CD8-positive, alpha-beta T cell (primary cell): ENCODE measurements at places on chromosomes 6 and 20.

DNA sequence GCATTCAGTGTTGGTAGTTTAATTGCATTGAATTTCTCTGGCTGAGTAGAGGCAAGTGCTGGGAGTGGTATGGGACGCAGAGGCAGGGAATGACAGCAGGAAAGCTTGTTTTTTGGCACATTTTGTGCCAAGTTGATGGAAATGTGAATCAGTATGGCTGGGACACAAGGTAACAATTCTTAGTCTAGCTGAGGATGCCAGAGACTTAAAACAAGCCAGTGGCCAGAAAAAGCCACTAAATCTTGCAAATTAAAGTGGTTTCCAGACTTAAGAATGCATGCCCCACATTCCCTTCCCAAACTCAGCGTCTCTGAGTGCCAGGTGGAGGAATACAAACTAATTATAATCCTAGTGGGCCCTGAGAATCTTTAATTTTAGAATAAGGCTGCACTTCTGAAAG is 35.9 kb downstream of the PPARD start:
- no peak for DNase-seq

DNA sequence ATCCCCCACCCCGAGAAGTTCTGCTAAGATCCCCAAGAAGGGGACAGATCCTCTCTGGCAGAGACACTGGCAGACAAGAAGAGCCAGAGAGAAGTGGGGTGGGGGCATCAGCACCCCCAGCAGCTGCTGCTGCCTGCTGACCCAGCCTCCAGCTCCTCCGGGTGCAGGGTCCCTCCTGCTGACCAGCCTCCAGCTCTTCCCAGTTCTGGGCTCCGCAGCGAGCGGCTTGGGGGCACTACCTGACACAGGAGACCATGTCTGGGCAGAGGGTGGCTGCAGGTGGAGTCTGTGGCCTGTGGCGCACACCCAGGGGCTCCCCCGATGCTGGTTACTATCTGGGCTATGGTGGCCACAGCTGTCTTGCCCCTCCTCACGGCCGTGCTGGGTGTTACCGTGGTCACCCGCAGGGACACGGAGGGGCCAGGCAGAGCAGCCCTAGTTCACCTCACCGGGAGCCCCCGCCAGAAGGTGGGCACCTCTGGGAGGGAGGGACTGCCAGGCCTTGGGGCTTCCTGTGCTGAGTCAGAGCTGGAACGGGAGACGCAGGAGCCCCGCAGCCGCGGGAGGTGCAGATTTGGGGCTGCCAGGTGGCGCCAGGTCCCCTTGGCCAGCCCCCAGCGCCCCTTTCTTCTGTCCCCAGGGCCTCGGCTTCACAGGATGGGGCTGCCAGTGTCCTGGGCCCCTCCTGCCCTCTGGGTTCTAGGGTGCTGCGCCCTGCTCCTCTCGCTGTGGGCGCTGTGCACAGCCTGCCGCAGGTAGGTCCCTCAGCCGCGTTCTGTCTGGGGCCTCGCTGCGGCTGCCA is 630 bp downstream of the LIME1 start:
- DNase-seq, result peak; percentile 74

- no peak for DNase-seq
Observed at GRCh38 chr6:98274691-98275090, 559.7 kb upstream of the POU3F2 start.

DNA sequence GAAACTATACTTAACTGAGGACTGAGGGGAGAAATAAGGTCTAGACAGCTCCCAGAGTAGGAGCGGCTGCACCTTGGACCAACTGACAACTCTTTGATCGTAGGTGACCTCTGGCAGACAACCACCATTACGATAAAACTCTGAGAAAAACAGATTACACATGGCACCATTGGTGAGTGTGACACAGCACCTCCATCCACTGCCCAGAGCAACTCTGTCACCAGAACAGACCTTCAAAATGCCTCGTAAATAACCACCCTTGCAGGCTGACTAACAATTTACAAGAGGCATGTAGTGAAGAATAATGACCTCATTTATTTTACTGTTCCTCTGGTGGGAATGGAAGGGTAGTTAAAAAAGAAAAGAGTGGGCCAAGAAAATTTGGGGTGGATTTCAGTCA is 64.2 kb downstream of the F13A1 start:
- no peak for DNase-seq

- no peak for DNase-seq
Observed at GRCh38 chr6:40948570-40948969, 90.5 kb downstream of the UNC5CL start.

DNA sequence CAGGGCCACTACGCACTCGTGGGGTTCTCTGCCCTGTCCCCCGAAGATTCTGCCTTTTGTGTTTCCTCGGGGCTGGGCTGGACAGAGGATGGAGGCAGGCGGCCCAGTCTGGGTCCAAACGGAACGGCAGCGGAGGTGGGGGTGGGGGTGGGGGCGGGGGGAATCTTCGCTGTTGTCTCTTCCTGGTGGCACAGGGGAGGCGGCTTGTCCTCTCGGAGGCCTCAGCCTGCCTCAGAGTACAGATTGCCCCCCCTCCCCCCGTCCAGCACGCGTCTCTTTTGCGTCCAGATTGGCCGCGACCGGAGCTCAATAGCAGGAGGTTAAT is 1.4 kb upstream of the INSM1 start:
- no peak for DNase-seq

GRCh38 chr20:49990271-49990720 is 7.5 kb downstream of the SNAI1 start:
- no peak for DNase-seq

DNA sequence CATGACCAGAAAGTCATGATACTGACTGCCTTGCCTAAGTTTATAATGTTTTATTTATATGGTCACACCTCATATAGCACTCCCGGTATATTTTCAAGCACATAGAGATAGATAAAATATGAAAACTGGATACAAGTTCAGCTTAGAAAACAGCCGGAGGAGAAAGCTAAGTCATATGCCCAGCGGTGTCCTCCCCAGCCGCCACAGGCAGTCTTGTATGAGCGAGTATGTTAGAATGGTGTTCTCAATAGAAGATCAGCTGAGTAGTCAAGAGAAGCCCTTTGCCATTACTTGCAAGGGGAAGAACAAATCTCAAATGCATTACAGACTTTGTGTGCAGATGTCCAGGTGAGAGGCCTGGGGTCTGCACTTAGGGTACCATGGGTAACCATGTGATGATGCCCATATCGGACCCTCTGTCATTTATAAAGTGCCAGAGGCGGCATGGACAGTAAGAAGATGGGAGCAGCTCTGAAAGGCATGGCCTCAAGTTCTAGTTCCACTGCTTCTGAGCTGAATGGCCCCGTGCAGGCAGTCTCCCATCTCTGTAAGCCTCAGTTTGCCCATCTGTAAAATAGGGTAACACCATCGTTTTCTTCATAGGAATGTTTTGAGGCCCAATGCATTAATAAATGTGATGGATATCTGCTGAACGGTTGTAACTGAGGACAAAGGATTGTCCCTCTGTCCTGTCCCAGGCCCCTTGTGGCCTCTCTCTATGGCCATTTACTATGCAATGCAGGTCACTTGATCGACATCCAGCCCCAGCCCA is 195.7 kb upstream of the SNX9 start:
- DNase-seq, result no peak

DNA sequence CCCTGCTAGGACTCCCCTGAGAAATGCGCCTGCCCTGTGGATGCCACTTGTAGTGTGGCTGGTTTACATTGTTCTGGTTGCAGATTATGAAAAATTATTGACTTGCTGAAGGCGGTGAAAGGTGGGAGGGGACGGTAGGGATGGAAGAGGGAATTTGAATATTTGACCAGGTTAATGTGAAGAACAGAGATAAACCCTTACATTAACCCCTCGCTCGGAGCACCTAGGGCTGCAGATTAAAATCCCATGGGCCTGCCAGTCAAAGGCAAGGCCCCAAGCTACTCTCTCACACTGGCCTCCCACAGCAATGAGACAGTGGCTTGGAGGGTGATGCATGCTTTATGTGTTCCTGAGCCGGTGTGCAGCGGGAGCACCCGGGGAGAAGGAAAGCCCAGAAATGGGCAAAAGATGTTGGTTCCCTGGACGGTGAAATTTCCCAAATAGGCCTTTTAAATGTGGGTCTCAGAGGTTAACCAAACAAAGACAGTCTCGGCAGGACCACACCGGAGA is 2.5 kb downstream of the FOXF2 start:
- DNase-seq, result no peak

GRCh38 chr6:161117308-161117707 is 125.7 kb downstream of the MAP3K4 start:
- no peak for DNase-seq

DNA sequence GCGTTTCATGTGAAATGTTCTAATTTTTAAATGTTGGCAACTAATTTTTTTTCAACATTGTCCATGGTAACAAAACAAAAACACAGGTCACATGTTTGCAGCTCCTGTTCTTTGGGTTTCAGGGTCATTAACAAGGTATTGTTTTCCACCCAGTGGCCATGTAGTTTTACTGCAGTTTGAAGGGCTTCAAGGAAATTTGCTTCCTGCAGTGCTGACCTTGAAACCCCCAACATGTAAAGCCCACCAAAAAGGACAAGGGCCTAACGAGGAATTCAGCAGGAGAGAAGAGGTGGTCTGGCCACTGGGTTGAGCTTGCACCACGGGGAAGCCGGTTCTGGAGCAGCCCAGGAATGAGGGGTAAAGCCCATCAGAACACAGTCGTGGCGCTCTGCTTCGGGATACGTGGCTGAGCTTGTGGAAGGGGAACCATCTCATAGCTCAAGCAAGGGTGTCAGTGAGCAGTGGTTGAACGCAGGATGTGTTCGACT is 13.9 kb upstream of the KLHL31 start:
- DNase-seq, result no peak

GRCh38 chr6:157656437-157656997 is 166.5 kb upstream of the SNX9 start:
- DNase-seq, result no peak

GRCh38 chr6:14095437-14095836 is 22.1 kb upstream of the CD83 start:
- DNase-seq, result peak; percentile 34

DNA sequence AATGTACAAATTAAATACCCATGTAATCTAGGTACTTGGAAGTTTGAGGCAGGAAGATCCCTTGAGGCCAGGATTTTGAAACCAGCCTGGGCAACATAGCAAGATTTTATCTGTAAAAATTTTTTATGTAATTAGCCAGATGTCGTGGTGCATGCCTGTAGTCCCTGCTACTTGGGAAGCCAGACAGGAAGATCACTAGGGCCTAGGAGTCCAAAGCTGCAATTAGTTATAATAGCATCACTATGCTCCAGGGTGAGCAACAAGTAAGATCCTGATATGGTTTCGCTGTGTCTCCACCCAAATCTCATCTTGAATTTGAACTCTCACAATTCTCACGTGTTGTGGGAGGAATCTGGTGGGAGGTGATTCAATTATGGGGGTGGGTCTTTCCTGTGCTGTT is 535.8 kb downstream of the TENT5A start:
- no peak for DNase-seq

GRCh38 chr6:69294407-69294806 is 502.4 kb downstream of the LMBRD1 start:
- DNase-seq, result no peak

DNA sequence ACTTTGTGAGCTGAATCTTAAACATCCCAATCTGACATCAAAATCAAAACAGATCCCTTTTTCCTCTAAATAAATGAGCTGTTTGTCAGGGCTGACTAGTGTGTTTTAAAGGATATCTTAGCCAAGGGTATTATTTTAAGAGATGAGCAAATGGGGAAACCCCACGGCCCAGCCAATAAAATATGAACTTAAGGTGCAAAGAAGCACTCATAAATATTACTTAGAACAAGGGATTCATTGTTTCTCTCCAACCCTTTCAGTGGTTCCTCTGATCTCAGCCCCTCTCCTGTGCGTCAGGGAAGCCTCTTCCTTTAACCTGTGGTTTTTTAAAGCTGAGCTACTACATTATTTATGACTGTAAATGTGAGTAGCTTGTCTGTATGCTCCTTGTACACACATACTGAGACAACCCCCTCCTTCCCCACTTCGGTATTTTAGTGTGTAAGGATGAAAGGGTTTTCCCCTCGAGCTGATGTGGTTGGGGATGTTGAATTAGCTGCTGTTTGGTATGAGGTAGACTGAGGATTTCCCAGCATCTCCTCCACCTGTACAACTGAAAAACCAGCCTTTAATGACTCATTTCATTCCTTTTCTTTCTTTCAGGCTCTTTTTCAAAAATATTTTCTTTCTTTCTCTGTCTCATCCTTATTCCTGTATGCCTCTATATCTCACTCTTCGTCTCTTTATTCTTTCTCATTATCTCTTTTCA is 6.5 kb downstream of the BMP5 start:
- DNase-seq, result no peak

GRCh38 chr20:37882961-37883712 is 19.8 kb upstream of the VSTM2L start:
- no peak for DNase-seq

- no peak for DNase-seq
Observed at GRCh38 chr20:36091561-36092397, 62.8 kb upstream of the EPB41L1 start.

- no peak for DNase-seq
Observed at GRCh38 chr20:22773344-22773743, 189.0 kb upstream of the FOXA2 start.

DNA sequence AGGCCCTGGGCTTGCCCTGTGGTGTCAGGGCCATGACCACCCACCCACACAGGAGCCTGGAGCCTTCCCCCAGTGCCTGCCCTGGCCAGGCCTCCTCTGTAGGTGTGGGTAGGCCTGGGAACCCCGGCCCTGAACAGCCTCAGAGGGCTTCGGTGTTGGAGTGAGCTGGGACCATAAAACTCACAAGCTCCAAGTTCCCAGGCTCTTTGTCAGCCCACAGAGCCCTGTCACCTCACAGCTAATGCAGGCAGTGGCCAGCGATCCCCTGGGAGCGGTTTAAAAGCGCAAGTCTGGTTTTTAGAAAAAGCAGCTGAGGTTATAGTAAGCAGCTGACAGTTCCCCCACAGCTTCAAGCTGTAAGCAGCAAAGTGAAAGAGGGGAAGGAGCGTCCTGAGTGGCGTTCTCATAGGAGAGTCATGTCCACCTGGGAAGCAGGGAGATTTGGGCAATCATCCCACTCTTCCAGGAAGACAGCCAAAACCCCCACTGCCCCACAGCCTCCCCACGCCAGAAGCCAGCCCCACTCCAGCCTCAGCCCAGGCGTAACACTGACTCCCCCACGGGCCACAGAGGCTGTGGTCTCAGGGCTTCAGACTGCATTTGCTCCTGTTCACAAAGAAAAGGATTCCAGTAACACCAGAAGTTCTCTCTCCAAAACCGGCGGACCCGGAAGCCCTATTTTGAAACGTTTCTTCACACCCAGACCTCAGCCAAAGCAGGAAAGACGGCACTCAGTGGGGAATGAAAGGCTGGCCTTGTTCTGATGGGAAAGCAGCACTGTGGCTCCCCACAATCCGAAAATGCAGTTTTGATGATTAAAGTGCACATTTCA is 34.3 kb upstream of the FOXC1 start:
- no peak for DNase-seq

DNA sequence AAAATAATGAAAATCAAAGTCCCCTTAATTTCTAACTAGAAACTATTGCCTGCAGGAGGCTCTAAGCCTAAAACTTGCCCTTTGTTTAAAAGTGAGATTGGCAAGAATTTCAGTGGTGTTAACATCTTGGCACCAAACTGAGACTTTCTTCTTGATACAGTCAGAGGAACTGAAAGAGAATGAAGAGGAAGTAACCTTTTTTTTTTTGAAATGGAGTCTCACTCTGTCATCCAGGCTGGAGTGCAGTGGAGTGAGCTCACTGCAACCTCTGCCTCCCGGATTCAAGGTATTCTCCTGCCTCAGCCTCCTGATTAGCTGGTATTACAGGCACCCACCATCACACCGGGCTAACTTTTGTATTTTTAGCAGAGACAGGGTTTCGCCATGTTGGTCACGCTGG is 3.6 kb downstream of the DOP1A start:
- no peak for DNase-seq
